ENCODE measurements at places on chromosomes 3 and 15.

DNA sequence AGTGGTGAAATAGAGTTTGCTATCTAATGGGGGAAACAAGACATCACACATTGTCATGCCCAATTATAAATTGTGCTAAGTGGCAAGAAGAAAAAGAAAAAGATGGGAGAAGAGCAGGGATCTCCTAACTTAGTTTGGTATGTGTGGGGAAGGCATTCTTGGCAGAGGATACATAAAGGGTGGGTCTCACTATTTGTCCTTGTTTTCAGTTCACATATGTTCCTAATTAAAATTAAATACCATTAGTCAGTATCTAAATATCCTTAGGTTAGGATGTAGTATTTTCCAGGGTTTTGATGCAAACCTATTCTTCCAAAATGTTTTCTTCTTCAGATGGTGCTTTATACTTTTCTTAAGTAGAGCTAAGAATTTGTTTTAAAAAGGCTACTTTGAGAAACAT lies 173.7 kb downstream of the B3GALNT1 start:
- no peak for DNase-seq

- peak; percentile 70 for DNase-seq
Measured at GRCh38 chr3:106176734-106177133, 307.9 kb upstream of the CBLB start.

DNA sequence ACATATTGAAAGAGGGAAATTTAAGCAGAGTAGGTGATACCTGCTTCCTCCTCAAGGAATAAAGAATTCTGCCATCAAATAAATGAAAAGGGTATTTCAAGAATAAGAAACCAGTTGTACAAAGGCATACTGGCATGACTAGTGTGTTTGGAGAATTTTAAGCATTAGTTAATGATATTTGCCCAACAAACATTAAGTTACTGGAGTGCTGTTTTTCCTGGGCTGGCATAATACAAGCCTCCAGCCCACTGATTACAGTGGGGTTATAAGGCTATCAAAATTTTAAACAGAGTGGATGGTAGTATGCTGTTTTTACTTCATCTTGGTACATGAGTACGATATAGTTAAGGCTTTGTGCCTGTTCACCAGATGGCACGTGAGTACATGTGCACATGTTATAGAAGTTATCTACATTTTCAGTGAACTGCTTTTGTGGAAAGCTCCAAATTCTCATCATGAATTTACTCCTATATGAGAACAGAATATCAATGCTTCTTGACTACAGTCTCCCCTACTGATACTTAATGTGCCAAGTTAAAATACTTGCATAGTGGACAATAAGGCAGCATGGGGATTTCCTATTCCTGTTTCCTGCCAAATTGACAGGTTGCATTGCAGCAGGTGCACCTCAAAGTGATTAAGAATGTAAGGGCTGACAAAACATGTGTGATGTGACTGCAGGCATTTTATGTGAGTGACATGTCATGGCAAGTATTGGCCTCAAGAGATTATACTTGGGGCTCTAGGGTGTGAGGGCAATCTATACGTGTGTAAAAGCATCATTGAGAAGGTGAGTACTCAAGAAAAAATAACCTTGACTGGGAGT lies 14.9 kb downstream of the NAALADL2 start:
- no peak for DNase-seq

GRCh38 chr15:88302373-88302772 lies 45.8 kb upstream of the NTRK3 start:
- no peak for DNase-seq

Data from activated CD4-positive, alpha-beta T cell treated with anti-CD3 and anti-CD28 coated beads for 4 hours (primary cell).